ENCODE measurements at places on chromosomes 2 and 18.

GRCh38 chr2:200765139-200765951 lies 46.4 kb upstream of the BZW1 start:
- DNase-seq, result no peak

GRCh38 chr2:119760237-119760955 lies 674 bp downstream of the PTPN4 start:
- DNase-seq, result peak; percentile 57

GRCh38 chr18:50399582-50399981 lies 24.7 kb downstream of the SKA1 start:
- DNase-seq, result no peak

DNA sequence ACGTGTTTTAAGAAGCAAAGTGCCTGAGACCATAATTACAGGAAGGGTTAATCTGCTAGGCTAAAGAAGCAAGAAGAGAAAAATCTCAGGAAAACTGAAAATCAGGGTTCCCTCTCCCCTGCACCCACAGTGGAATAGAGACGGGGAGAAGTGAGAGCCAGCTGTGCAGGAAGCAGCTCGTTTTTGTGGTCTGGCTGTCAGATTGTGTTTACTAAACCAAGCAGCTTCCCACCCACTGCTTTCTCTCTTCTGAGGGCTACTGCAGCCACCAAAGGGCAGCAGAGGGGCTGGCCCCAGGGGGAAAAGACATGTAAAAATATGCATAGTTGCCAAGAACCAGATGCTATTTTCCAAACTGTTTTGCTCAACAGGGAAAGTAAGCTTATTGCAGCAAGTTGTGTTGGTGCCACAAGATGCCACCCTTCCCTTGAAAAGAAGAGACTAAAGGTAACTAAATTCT lies 72.6 kb upstream of the THUMPD2 start:
- no peak for DNase-seq

GRCh38 chr2:232700154-232700553 lies 3.0 kb downstream of the GIGYF2 start:
- no peak for DNase-seq

GRCh38 chr2:84493514-84493913 lies 22.8 kb upstream of the DNAH6 start:
- no peak for DNase-seq

GRCh38 chr2:210459880-210460279 lies 16.7 kb downstream of the LANCL1 start:
- no peak for DNase-seq

DNA sequence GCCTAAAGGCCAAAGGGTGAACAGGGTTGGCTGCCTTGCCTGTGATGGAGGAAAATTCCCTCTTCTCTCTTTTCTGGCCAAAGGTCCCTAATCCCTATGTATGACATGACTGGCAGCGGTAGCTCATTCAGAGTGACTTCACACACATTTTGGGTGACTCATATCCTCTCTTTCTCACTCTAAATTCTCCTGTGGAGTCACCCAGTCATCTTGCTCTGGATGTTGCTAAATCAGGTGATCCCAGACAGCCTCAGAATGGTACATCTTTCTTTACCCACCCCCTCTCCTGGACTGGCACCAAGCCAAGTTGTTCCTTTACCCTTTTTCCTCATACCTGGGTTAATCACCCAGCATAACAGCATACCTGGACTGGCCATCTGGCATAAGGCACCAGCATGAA lies 77.2 kb downstream of the NEURL3 start:
- no peak for DNase-seq

GRCh38 chr2:191020742-191021381 lies 6.9 kb upstream of the STAT1 start:
- peak; percentile 39 for DNase-seq

GRCh38 chr2:231648579-231649174 lies 56.0 kb downstream of the TEX44 start:
- peak; percentile 21 for DNase-seq

GRCh38 chr18:55484773-55485172 lies 103.2 kb downstream of the TCF4 start:
- no peak for DNase-seq

DNA sequence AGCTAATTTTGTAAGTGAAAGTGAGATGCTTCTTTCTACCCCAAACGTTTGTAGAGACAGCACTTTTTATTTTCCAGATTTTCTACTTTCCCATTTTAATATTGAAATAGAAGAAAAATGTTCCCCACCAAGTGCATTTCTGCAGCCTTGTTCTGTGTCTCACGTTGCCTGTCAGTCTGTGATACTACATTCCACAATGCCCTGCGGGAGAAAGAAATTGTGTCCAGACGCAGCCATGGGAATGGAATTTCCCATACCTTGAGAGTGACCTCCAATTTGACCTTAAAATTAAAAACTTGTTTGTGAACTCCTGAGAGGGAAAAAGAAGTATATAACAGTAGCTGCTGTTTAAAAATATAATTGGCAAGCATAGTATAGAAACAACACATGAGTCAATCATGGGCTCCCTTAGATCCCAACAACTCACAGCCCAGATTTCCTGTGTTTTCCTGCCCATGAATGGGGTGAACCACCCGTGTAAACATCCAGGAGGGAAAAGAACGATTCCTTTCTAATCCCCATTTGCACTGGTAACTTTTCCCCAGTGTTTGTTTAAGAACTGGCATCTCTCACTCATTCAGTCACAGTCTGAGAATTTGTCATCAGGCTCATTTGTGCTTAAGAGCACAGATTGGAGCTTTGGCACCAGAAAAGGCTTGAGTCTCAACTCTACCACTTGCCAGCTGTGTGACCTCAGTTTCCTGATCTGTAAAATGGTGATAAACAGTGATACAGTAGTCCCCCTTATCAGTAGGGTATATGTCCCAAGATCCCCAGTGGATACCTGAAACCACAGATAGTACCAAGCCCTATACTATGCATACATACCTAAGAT lies 166.1 kb upstream of the ZNF521 start:
- no peak for DNase-seq

- DNase-seq, result no peak
Observed at GRCh38 chr2:132272713-132273112, 111.0 kb upstream of the ANKRD30BL start.

DNA sequence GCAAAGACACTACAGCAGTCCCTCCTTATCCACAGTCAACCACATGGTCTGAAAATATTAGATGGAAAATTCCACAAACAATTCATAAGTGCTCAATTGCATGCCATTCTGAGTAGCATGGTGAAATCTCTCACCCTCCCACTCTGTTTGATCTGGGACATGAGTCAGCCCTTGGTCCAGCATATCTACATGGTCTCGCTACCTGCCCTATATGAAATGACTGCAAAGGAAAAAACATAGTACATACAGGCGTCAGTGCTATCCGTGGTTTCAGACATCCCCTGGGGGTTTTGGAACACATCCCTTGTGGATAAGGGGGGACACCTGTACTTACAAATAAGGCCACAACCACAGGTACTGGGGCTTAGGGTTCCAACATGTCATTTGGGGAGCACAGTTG lies 73.7 kb downstream of the CABLES1 start:
- DNase-seq, result no peak
